ENCODE measurements at places on chromosomes 1 and 21. TPM values are rescaled to one million over a fixed set of nuclear protein-coding genes. Genes with fewer than 3 reads are reported as not detected.

GRCh38 chr1:171160211-171160610 is 24.9 kb upstream of the FMO2 start:
- no peak overlapping the region for H3K27ac ChIP-seq
- no peaks in the 10 kb centered on the region for H3K27me3 ChIP-seq
- no peak overlapping the region for H3K4me3 ChIP-seq
- DNase-seq, result no peak

GRCh38 chr1:47459253-47459788 is 21.5 kb downstream of the FOXD2 start:
- H3K27ac ChIP-seq, result no peak overlapping the region
- peaks cover 14% of the 10 kb centered on the region for H3K27me3 ChIP-seq
- no peaks in the 10 kb centered on the region for H3K36me3 ChIP-seq
- no peak for DNase-seq

GRCh38 chr1:54310439-54311328 is 95.5 kb downstream of the SSBP3 start:
- H3K27ac ChIP-seq, result no peak overlapping the region
- peak; percentile 46 for DNase-seq
- H3K27me3 ChIP-seq, result no peaks in the 10 kb centered on the region
- H3K4me1 ChIP-seq, result peaks cover 23% of the 10 kb centered on the region

- no peaks in the 10 kb centered on the region for H3K4me1 ChIP-seq
- no peak overlapping the region for H3K4me3 ChIP-seq
- H3K36me3 ChIP-seq, result no peaks in the 10 kb centered on the region
- no peaks in the 10 kb centered on the region for H3K27me3 ChIP-seq
Observed at GRCh38 chr1:176938375-176938774, 226.1 kb downstream of the ASTN1 start.

GRCh38 chr1:237556911-237557310 is 333.8 kb downstream of the ZP4 start:
- H3K27me3 ChIP-seq, result 0 out of 2 replicates have a peak, but pooled peaks cover under 1% of the 10 kb centered on the region
- H3K4me1 ChIP-seq, result no peaks in the 10 kb centered on the region
- H3K4me3 ChIP-seq, result no peak overlapping the region
- no peaks in the 10 kb centered on the region for H3K36me3 ChIP-seq
- H3K27ac ChIP-seq, result no peak overlapping the region
- DNase-seq, result no peak

DNA sequence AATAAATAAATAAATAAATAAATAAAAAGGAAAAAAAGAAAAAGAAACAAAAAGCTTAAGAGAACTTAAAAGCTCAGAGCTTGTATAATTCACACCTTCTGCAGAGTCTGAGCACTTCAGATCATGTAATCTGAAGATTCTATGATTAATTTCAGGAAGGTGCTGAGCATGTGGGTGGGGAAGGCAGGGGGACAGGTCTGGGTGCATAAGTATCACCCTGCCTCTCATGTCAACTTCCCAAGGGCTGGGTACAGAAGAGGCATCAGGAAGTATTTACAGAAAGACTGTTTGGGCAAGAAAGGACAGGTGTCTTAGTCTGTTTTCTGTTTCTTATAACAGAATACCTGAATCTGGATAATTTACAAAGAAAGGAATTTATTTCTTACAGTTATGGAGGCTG is 20.4 kb upstream of the PADI2 start:
- DNase-seq, result no peak
- no peaks in the 10 kb centered on the region for H3K27me3 ChIP-seq
- no peaks in the 10 kb centered on the region for H3K4me1 ChIP-seq
- H3K4me3 ChIP-seq, result no peak overlapping the region

GRCh38 chr1:165737196-165737595 is 31.5 kb downstream of the TMCO1 start:
- H3K27ac ChIP-seq, result no peak overlapping the region
- no peaks in the 10 kb centered on the region for H3K4me1 ChIP-seq
- H3K36me3 ChIP-seq, result peaks cover 50% of the 10 kb centered on the region
- DNase-seq, result no peak
- no peak overlapping the region for H3K4me3 ChIP-seq

DNA sequence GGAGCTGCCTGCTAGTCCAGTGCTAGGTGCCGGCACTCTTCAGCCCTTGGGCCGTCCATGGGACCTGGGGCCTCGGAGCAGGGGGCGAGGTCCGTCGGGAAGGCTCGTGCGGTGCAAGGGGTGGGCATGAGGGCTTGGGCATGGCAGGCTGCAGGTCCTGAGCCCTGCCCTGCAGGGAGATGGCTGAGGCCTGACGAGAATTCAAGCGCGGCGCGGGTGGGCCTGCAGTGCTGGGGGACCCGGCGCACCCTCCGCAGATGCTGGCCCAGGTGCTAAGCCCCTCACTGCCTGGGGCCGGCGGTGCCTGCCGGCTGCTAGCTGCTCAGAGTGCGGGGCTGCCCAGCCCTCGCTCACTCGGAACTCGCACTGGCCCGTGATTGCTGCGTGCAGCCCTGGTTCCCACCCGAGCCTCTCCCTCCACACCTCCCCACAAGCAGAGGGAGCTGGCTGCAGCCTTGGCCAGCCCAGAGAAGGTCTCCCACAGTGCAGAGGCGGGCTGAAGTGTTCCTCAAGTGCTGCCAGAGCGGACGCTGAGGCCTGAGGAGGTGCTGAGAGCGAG is 467.0 kb downstream of the AGBL4 start:
- H3K27ac ChIP-seq, result no peak overlapping the region
- H3K36me3 ChIP-seq, result no peaks in the 10 kb centered on the region
- H3K4me3 ChIP-seq, result no peak overlapping the region
- DNase-seq, result no peak
- no peaks in the 10 kb centered on the region for H3K4me1 ChIP-seq
- no peaks in the 10 kb centered on the region for H3K27me3 ChIP-seq

DNA sequence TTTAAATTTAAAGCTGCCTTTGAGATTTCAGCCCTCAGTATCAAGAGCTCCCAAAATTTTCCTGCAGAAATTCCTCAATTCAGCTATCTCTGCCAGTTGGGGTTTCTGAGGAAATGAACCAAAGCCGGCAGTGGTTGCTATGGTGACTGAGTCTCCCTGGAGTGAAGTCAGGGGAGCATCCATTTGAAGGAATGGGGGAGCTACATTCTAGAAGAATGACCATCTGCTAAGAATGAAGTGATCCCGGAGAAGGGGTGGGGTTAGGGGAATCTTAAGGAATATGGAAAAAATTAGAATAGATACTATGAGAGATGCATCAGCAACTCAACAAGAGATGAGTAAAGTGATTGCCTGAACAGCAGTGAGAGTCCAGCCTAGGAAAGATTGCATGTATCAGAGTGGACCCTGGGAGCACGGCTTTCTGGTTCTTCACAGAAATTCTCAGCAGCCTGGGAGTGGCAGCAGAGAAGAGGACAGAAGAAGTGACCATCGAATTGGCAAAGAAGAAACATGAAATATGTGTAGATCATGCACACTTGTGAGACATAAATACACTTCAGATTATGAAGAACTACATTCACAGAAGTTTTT is 94.7 kb downstream of the CHD1L start:
- no peaks in the 10 kb centered on the region for H3K36me3 ChIP-seq
- DNase-seq, result no peak
- H3K4me1 ChIP-seq, result no peaks in the 10 kb centered on the region
- H3K4me3 ChIP-seq, result no peak overlapping the region
- H3K27ac ChIP-seq, result no peak overlapping the region

DNA sequence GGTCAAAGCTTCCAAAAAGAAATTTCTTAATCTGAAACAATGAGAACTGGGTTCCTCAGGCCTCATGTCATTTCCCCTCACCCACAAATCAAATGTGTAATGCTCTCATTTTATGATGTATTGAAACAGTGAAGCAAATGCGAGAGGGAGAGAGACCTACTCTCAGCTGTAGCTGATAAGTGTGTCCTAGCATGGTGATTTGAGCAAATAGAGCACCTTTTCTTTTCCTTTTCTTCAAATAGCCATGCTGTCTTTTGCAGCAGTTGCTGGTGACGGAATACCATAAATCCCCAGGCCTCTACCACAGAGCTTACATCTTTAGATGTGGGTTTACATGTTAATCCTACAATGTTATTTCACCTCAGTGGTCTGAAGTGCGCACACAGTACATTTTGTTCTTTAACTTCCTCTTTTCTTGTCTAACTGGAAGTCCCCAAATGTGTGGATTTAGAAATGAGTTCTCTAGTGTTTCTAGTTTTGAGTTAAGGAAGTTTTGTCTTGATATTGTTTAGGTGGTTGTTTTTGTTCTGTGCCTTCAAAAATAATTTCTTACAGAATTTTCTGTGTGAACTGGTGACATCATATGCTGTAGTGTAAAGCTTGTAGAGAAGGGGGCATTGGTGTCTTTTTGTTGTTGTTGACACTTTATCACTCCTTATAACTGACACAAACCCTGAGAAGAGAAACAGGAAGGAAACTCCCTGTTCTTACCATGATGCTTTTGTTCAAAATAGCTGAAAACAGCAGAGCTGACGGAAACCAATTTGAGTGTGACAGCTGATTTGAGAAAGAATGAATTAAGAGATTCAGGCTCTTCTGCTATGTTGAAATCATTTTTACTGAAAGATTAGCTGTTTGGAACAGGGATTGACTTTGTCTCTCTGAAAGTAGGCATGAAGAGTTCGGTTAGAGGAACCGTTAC is 12.2 kb downstream of the SMAP2 start:
- H3K36me3 ChIP-seq, result peaks cover 6% of the 10 kb centered on the region
- DNase-seq, result no peak
- H3K4me1 ChIP-seq, result peaks cover 57% of the 10 kb centered on the region

DNA sequence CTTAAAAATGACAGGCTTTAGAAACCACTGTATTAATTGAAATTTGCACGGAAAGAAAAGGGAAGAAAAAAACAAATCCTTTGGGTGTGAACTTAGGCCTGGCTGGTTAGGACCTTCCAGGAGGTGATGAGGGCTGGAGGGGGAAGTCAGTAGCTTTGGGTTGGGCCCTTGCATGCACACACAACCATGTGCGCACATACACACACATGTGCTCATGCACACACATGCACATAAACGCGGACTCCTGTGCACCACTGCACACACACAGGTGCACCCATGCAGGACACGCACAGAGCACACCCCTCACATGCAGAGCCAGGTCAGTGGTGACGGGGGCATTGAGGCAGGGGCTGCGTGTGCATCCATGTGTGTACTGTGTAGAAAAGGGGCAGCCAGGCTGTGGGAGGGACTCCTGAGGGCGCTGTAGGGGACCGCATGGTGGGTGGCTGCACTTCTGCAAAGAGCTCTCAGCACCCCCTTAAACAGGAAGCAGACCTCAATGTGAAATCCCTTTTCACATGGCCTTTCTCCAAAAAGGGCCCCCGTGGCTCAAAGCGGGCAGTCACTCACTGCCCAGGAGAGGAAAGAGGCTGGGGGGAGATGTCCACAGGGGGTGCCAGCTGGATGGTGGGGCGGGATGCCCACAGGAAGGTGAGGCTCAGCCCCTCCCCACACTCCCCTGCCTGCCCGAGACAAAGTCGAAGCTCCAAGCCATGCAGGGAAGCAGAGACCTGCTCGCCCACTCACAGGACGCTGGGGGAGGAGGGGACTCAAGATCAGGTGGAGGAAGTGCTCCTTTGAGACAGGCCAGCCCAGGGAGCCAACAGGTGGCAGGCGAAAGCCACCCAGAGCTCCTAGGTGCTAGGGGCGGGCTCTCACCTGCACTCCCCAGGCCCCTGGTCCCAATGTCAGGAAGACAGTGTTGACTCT is 95.2 kb downstream of the ITPKB start:
- peaks cover 8% of the 10 kb centered on the region for H3K36me3 ChIP-seq
- no peak overlapping the region for H3K4me3 ChIP-seq
- H3K27me3 ChIP-seq, result no peaks in the 10 kb centered on the region
- H3K4me1 ChIP-seq, result peaks cover 42% of the 10 kb centered on the region
- no peak overlapping the region for H3K27ac ChIP-seq

DNA sequence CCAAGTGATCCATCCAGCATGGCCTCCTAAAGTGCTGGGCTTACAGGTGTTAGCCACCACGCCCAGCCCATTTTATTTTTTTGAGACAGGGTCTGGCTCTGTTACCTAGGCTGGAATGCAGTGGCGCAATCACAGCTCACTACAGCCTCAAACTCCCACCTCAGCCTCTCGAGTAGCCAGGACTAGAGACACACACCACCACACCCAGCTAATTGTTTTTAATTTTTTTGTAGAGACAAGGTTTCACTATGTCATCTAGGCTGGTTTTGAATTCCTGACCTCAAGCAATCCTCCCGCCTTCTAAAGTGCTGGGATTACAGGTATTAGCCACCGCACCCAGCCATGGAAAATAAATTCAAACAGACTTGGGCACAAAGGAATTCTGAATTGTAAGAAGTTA is 31.9 kb downstream of the PUM1 start:
- H3K27ac ChIP-seq, result no peak overlapping the region
- peaks cover 35% of the 10 kb centered on the region for H3K36me3 ChIP-seq
- no peak overlapping the region for H3K4me3 ChIP-seq
- H3K4me1 ChIP-seq, result peaks cover 10% of the 10 kb centered on the region
- no peaks in the 10 kb centered on the region for H3K27me3 ChIP-seq
- DNase-seq, result no peak

- no peak overlapping the region for H3K4me3 ChIP-seq
- H3K36me3 ChIP-seq, result peaks cover 39% of the 10 kb centered on the region
- DNase-seq, result no peak
- H3K27ac ChIP-seq, result peak overlapping the region; percentile 57
Observed at GRCh38 chr1:53766831-53767405, 28.0 kb upstream of the GLIS1 start.

DNA sequence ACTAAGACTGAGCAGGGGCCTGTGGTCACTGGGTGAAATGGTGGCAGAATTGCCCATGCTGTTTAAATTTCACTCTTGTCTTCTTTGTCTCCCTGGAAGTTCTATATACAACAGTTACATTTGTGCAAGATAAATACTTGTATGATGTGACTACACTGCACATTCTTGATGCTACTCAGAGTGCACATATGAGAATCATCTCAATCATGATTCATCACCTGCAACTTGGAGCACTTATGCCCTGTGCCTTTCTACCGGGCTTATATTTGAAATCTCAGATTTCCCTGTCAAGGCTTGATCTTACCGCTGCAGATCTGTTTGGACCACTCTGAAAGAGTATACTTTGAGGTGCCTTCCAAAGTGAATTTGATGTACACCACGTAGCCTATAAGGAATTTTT is 10.6 kb downstream of the PGM1 start:
- DNase-seq, result no peak
- H3K27ac ChIP-seq, result no peak overlapping the region
- H3K4me3 ChIP-seq, result no peak overlapping the region

GRCh38 chr1:89041119-89041641 is 18.5 kb upstream of the GBP3 start:
- no peak overlapping the region for H3K4me3 ChIP-seq
- no peaks in the 10 kb centered on the region for H3K27me3 ChIP-seq
- no peak overlapping the region for H3K27ac ChIP-seq
- DNase-seq, result peak; percentile 12

The VANGL1 gene
- 22.4 TPM for total RNA-seq

The SLC9C2 gene
- total RNA-seq, result not detected

The DRAXIN gene
- total RNA-seq, result not detected

The CD1E gene
- not detected for total RNA-seq

The USP33 gene
- total RNA-seq, result 55.9 TPM

The ENAH gene
- total RNA-seq, result 158 TPM

The CREB3L4 gene
- total RNA-seq, result 3.2 TPM

The SEMA6C gene
- total RNA-seq, result 0.06 TPM
